Dermis microvascular lymphatic vessel endothelial cell (primary cell): ENCODE measurements at places on chromosomes 7 and 10. TPM values are rescaled to one million over a fixed set of nuclear protein-coding genes. Genes with fewer than 3 reads are reported as not detected.

The VWA2 gene
- total RNA-seq: not detected in 2 replicates

The ANKRD2 gene
- 0.13 and 0.26 TPM in 2 replicates for total RNA-seq

DNA sequence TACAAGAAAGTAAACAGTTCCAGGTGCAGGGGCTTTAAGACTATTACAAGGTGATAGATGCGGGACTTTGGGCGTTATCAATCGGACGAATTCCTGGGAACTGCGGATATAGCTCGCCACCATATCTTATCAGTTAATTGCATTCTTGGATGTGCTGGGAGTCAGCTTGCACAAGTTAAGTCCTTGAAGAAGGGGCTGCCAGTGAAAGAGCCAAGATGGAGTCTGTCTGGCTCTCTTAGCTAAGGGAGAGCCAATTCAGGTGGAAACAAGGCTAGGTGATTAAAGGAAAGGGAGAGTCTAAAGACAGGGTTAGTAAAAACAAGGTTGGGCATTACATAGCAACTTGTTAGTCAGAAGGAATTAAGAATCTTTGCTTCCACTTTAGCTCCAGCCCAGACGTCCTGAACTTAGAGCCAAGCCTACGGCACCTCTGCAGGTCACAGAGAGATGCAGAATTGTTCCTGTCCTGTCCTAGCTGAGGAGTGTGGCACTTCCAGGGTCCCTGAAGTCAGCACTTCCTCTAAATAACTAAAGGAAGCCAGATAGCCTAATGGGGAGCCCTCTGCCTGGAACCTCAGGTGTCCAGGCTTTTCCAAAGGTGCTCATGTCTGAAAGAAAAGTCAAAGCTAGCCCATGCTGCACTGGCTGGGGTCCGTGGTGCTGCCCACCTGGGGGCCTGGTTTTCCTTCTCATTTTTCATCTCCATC, 17.3 kb downstream of the ZC3HAV1 start:
- no peak for DNase-seq

DNA sequence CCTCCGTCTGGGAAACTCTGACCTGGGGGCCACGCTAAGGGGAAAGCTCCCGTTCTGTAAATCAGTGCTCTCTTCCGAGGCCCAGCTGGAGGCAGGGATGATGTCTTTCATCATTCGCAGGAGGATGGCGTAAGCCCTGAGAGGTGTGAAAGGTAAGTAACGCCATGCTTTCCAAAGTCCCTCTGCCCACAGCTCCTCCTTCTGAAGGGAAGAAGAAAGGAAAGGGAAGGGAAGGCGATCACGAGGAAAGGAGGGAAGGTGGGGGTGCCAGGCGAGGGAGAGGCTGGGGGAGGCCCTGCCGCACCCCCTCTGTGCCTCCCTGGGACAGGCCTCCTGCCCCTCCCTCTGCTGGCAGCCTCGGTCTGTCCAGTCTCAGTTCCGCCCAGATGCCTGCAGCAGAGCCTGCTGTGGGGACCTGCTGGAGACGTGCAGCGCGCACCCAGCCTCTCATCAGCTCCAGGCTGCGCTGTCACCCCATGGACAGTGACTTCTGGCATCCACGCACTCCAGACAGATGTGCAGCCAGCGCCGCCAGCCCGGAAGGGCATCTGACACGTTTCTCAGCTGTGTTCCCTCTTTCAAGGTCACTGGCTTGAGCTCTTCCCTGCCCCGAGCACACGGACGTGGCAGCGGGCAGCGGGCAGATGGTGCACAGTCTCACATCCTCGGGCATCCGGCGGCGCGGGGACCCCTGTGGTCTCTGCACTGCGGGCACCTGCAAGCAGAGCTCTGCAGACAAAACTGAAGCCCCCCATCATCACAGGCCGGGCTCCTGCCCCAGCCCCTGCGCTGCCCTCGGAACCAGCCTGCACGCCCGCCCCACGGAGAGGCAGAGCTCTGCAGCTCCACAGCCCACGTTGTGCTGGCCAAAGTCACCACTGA, 60.6 kb downstream of the INSIG1 start:
- no peak for DNase-seq

- no peak for DNase-seq
Measured at GRCh38 chr7:102215711-102216110, 71.0 kb upstream of the SH2B2 start.
